Left lung (tissue), 14 donors: ENCODE measurements at places on chromosomes 5 and 9.

GRCh38 chr5:87246061-87246460, 21.6 kb upstream of the RASA1 start:
- H3K27me3 ChIP-seq, result no peaks in the 10 kb centered on the region
- no peak overlapping the region for H3K4me3 ChIP-seq
- no peaks in the 10 kb centered on the region for H3K4me1 ChIP-seq
- H3K36me3 ChIP-seq, result no peaks in the 10 kb centered on the region
- no peak for DNase-seq

- H3K36me3 ChIP-seq, result no peaks in the 10 kb centered on the region
- H3K4me1 ChIP-seq, result no peaks in the 10 kb centered on the region
- H3K27me3 ChIP-seq, result peaks cover 11% of the 10 kb centered on the region
- no peak overlapping the region for H3K27ac ChIP-seq
These were observed 16.4 kb upstream of the GADD45G start for GRCh38 chr9:89588271-89588879.

GRCh38 chr5:149110406-149110805, 30.9 kb upstream of the ABLIM3 start:
- H3K36me3 ChIP-seq, result no peaks in the 10 kb centered on the region
- DNase-seq, result no peak
- no peaks in the 10 kb centered on the region for H3K27me3 ChIP-seq
- H3K4me3 ChIP-seq, result no peak overlapping the region

- DNase-seq, result no peak
- no peaks in the 10 kb centered on the region for H3K36me3 ChIP-seq
- no peaks in the 10 kb centered on the region for H3K4me1 ChIP-seq
- no peak overlapping the region for H3K27ac ChIP-seq
These were observed 167.1 kb upstream of the SNX2 start for GRCh38 chr5:122607818-122608217.

DNA sequence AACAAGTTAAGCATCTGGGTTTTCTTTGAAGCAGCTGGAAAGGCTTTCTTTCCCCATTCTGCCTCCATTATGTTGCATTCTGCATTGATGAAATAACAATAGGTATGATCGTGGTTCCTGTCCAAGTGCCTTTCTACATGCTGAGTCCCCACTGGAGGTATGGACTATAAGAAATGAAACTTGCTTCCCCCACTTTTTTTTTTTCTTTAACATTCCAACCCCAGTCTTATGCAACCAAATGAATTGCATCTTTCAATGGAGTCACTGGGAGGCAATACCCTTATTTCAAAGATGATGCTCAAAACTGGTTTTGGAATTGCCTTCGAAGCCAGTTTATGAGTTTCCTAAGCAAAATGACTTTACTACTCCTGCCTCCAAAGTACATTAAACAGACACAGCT, 58.9 kb downstream of the ARSB start:
- H3K4me3 ChIP-seq, result no peak overlapping the region
- H3K36me3 ChIP-seq, result no peaks in the 10 kb centered on the region
- H3K4me1 ChIP-seq, result no peaks in the 10 kb centered on the region
- no peak overlapping the region for H3K27ac ChIP-seq
- no peaks in the 10 kb centered on the region for H3K27me3 ChIP-seq
- no peak for DNase-seq

GRCh38 chr5:76978869-76979268, 26.0 kb downstream of the CRHBP start:
- no peaks in the 10 kb centered on the region for H3K4me1 ChIP-seq
- H3K27me3 ChIP-seq, result no peaks in the 10 kb centered on the region
- DNase-seq, result no peak
- no peaks in the 10 kb centered on the region for H3K36me3 ChIP-seq

GRCh38 chr5:173697931-173698579, 81.6 kb upstream of the BOD1 start:
- no peak overlapping the region for H3K4me3 ChIP-seq
- no peaks in the 10 kb centered on the region for H3K4me1 ChIP-seq
- no peaks in the 10 kb centered on the region for H3K27me3 ChIP-seq
- H3K36me3 ChIP-seq, result no peaks in the 10 kb centered on the region

DNA sequence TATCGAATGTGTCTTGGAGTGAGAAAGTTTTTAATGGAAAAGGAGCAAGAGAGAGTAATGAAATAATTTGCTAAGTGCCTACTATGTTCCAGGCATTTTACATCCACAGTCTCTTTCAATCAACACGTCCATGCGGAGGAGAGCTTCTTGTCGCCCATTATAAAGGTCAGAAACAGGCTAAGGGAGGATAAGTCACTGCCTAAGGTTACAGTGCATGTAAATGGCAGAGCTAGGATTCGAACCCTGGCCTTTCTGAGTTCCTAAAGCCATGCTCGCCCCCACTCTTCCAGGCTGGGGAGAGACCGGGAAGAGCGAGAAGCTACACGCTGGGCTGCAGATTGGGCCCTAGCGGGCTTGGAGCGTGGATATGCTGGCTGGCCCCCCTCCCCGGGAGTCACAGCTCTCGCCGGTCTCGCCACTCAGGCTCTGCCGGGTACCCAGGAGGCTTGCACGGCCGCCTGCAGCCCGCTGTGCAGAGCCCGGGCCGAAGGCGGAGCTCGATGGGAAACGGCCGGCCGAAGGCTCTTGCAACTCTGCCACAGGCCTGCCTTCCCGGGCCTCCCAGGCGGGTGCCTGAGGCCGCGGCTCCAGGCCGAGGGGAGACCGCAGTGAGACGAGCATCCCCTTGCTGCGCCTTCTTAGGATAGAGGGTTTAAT, 775 bp upstream of the LHX2 start:
- H3K27ac ChIP-seq, result no peak overlapping the region
- no peaks in the 10 kb centered on the region for H3K36me3 ChIP-seq
- H3K27me3 ChIP-seq, result peaks cover 98% of the 10 kb centered on the region
- no peak for DNase-seq
